ENCODE measurements at places on chromosomes 5 and 9.
A peak's percentile ranks its signal among the peaks of the same experiment; 100 is the strongest.

- peaks cover 26% of the 10 kb centered on the region for H3K4me1 ChIP-seq
- peaks cover 3% of the 10 kb centered on the region for H3K27me3 ChIP-seq
- H3K27ac ChIP-seq = peak overlapping the region; percentile 49
- H3K36me3 ChIP-seq = peaks cover 47% of the 10 kb centered on the region
Measured at GRCh38 chr5:159184858-159185381, 24.4 kb downstream of the RNF145 start.

DNA sequence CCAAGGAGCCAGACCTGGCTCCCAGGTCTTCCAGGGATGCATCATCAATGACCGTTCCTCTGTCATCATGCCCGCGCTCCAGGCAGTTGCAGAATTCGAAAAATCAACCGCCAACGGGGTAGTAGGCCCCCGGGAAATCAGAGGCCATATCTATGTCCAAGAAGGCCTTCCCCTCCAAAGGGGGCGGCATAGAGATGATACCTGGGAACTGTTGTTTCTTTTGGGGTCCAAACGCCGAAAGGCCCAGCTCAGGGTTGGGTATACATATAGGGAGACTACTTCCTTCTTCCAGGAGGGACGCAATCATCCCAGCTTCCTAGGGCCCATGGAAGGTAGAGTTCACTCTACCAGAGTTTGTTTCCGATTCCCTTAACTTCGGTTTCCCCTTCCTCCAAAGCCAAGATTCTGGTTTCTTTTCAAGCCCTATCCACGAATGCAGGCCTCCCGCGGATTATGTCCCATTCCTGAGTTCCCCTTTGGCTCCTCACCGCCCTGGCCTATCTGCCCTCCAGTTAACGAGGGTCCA, 754 bp downstream of the DCAF12 start:
- H3K4me3 ChIP-seq = peak overlapping the region; percentile 91
- DNase-seq = peak; percentile 12
- peaks cover 35% of the 10 kb centered on the region for H3K36me3 ChIP-seq
- peaks cover 4% of the 10 kb centered on the region for H3K27me3 ChIP-seq

- H3K4me1 ChIP-seq = peaks cover 28% of the 10 kb centered on the region
- peak; percentile 61 for DNase-seq
- no peaks in the 10 kb centered on the region for H3K36me3 ChIP-seq
- peaks cover 87% of the 10 kb centered on the region for H3K27me3 ChIP-seq
Measured at GRCh38 chr5:181204826-181205760, at the start of gene TRIM7. TRIM7 (minus strand) TSS chr5:181205196; CDS start chr5:181205110, 86 bp downstream.

DNA sequence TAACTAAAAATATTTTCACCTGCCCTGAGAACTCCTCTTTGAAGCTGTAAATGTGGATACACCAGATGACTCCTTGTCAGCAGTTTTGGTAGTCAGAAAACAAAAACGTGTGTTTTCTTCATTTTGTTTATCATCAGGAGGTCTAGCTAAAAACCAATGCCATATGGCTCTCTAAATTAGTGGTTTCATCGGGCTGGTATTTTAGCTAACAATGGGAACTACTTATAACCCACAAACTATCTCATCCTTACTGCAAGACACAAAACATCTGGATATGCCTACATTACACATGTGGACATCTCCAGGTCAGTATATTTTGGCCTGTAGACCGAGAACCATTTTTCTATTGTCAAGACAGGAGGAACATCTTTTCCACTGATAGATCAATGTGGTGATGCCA, 56.2 kb downstream of the GAS1 start:
- DNase-seq = no peak
- H3K27me3 ChIP-seq = peaks cover 4% of the 10 kb centered on the region
- no peaks in the 10 kb centered on the region for H3K36me3 ChIP-seq

DNA sequence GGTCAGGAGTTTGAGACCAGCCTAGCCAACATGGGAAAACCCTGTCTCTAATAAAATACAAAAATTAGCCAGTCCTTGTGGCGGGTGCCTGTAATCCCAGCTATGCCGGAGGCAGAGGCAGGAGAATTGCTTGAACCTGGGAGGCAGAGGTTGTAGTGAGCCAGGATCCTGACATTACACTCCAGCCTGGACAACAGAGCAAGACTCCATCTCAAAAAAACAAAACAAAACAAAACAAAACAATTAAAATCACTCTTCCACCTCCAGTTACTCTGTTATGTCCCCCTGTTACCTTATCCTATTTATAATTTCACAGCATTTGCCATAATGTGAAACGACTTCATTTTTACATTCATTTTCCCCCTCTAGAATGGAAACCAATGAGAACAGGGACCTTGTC, 54.4 kb downstream of the CXXC5 start:
- H3K4me3 ChIP-seq = peak overlapping the region; percentile 42
- peaks cover 77% of the 10 kb centered on the region for H3K4me1 ChIP-seq
- DNase-seq = no peak
- H3K27me3 ChIP-seq = peaks cover 10% of the 10 kb centered on the region
- H3K36me3 ChIP-seq = no peaks in the 10 kb centered on the region
- no peak overlapping the region for H3K27ac ChIP-seq

DNA sequence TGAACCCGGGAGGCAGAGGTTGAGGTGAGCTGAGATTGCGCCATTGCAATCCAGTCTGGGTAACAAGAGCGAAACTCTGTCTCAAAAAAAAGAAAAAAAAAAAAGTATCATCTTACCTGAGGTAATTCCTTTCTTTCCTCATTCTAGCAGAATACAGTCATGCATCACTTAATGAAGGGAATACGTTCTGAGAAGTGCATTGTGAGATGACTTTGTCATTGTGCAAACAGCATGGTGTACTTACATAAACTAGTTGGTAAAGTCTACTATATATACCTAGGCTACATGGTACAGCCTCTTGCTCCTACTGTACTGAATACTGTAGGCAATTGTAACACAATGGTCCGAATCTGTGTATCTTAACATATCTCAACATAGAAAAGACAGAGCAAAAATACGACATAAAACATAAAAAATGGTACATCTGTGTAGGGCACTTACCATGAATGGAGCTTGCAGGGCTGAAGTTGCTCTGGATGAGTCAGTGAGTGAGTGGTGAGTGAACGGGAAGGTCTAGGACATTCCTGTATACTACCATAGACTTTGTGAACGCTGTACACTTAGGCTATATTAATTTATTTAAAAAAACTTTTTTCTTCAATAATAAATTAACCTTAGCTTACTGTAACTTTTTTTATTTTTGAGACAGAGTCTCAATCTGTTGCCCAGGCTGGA, 100.4 kb downstream of the GLDC start:
- H3K36me3 ChIP-seq = no peaks in the 10 kb centered on the region
- H3K4me1 ChIP-seq = peaks cover 31% of the 10 kb centered on the region

DNA sequence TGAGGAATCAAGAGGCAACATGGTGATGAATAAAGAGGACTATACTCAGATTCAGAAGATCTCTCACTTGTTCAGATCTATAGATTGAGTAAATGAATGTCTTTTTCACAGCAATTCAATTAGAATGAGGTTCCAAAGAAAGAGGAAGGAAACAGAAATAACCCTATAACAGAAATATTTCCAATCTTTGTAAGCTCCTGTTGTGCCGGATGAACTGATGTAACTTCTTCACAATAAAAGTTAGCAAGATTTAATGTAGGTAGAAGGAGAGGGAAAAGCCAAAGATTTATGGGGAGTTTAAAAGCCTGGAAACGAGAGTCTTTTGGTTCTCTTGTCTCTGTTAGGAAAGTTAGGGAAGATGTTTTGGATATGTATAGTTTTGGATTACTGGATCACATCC, 92.1 kb downstream of the PBX3 start:
- no peak overlapping the region for H3K4me3 ChIP-seq
- DNase-seq = no peak
- peaks cover 11% of the 10 kb centered on the region for H3K27me3 ChIP-seq
- H3K36me3 ChIP-seq = no peaks in the 10 kb centered on the region
- H3K4me1 ChIP-seq = peaks cover 41% of the 10 kb centered on the region

DNA sequence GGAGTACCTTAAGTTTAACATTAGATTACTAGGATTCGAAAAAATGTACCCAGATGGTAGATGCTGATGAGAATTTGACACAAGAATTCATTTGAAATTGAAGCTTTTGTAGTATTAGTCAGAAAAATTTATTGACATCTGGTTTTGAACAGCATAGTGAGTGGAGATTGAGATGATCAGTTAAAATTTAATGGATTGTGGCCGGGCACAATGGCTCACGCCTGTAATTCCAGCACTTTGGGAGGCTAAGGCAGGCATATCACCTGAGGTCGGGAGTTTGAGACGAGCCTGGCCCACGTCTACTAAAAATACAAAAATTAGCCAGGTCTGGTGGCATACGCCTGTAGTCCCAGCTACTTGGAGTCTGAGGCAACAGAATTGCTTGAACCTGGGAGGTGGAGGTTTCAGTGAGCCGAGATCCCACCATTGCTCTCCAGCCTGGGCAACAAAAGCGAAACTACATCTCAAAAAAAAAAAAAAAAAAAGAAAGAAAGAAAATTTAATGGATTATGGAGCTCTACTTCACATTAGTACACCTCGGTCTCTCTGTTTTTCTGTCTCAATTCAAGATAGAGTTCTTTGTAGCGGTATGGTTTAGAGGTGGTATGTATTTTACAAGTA, 21.0 kb downstream of the NDFIP1 start:
- H3K4me1 ChIP-seq = no peaks in the 10 kb centered on the region
- H3K36me3 ChIP-seq = peaks cover 28% of the 10 kb centered on the region
- H3K27me3 ChIP-seq = no peaks in the 10 kb centered on the region
- no peak overlapping the region for H3K4me3 ChIP-seq
- peak overlapping the region; percentile 36 for H3K27ac ChIP-seq

DNA sequence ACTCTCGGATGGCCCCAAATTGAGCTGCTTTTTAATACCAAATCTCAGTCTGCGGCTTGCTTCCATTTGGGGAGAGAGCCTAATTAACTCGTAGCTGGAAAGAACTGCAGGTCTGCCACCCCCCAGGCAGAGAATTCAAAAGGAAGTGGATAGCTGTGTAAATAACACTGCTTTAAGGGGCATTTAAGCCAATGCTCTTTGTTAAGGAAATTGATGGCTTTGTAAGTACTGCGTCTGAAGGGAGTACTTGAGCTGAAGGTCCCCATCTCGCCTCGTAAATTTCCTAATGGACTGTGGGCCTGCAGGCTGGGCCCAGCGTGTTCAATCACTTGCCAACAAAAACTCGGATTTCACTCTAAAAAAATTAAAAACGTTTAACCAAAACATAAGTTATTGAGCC, 132.7 kb downstream of the PAPPA start:
- H3K4me3 ChIP-seq = peak overlapping the region; percentile 26
- H3K36me3 ChIP-seq = no peaks in the 10 kb centered on the region
- H3K27me3 ChIP-seq = peaks cover 30% of the 10 kb centered on the region
- H3K27ac ChIP-seq = peak overlapping the region; percentile 66

DNA sequence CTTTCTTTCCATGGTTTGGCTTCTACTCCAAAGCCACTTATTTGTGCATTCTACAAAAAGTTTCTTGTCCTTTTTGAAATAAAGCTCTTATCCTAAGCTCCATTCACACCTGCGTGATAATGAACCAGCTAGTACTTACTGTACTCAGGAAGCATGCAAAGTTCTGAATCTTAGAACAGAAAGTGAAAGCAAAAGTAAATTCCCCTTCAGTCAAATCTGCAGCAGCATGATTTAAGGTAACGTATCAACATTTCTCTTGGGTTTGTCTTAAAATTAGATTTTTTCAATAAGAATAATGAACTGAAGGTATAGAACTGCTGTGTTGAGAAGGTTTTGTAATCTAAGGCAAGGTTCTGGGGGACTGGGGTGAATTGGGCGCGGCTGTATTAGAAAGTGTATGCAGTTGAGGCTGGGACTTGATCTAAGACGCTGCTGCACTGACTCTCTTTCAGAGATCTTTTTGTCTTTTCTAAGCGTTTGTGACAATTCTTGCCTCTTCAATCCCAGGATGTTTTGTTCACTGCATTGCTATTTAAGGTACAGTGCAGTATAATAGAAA, at the start of gene ERAP2:
Gene ERAP2, plus strand, starts transcription at position 209 of the 559 bp plus-strand sequence. CDS start 3,186 bp downstream, outside the sequence.
- no peak within 1 kb of the TSS for H3K27ac ChIP-seq

- H3K36me3 ChIP-seq = no peaks in the 10 kb centered on the region
- peaks cover 29% of the 10 kb centered on the region for H3K27me3 ChIP-seq
- no peaks in the 10 kb centered on the region for H3K4me1 ChIP-seq
Measured at GRCh38 chr9:99189887-99190596, 31.7 kb downstream of the ALG2 start.

DNA sequence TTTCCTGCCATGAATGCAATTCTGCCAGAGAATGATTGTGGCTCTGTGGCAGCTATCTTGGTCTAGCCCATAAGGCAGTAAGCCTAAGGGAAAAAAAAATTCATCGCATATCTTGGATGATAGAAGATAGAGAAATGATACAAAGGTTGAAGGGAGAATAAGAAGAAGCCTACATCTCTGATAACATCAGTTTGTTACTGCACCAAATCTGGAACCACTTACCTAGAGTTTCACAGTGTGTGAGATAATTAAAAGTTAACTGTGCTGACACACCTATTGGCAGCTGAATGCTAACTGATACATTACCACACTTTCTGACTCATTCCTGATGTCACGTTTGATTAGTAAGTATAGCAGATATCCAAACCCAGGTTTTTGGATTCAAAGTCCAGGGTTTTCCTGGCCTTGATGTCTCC, 91.6 kb upstream of the TAF11L2 start:
- no peak for DNase-seq
- H3K4me1 ChIP-seq = peaks cover 24% of the 10 kb centered on the region
- H3K27me3 ChIP-seq = peaks cover 15% of the 10 kb centered on the region
- no peak overlapping the region for H3K27ac ChIP-seq
- no peak overlapping the region for H3K4me3 ChIP-seq

DNA sequence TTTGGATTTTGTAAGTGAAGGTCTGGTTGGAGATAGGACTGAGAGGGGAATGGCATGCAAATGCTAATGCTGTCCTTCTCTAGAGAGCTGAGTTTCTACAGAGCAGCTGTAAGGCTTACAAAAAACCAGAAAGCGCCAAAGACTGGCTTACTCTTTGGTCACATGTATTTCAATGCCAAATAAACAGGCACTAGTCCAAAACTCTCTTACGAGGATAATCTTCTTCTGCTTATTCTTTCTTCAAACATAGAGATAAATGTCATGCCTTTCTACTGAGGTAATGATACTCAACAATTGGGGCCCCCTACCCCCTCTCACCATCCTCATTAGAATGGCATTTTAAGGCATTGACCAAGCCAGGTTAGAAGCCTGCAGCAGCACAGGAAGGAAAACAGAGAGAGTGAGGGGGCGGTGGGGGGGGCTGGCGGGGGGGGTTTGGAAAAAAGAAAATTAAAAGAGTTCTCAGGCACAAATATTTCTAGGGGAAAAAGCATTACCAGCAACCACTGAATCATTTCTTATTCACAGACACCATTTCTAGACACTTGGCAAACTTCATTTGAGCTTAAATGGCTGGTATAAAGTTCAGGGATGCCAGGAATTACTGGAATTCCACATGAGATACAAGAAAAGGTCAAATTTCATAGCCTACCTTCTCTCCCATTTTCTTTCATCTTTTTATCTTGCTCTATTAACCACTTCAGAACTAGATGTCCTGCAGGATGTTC, 34.0 kb downstream of the PUM3 start:
- H3K36me3 ChIP-seq = peaks cover 72% of the 10 kb centered on the region
- peak overlapping the region; percentile 51 for H3K27ac ChIP-seq
- H3K4me3 ChIP-seq = no peak overlapping the region
- peaks cover 14% of the 10 kb centered on the region for H3K4me1 ChIP-seq
- DNase-seq = no peak

DNA sequence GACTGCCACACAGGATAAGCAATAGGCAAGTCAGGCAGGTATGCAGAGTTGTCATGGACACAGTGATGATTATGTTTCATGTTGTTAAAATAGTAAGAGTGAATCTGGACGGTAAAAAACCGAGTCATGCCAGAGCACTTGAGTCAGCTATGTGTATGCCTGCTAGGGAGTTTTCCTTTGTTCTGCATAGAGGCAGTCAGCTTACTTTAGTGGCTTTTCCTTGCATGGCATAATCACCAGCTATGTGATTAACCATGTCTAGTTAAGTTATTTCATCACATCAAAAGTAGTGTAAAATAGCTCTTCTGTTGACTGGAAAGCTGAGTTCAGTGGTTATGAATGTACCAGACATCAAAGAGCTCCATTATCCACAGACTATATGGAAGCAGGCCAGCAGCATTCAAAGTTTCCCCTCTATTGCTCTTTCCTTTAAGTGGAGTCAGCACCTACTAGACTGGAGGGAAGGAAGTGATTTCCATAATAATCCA, 989.8 kb downstream of the TLE1 start:
- no peak for DNase-seq
- H3K27me3 ChIP-seq = peaks cover 3% of the 10 kb centered on the region
- no peak overlapping the region for H3K27ac ChIP-seq

Measured in nephron progenitor cell (in vitro differentiated cells).